ENCODE measurements at places on chromosomes 3 and 15.

DNA sequence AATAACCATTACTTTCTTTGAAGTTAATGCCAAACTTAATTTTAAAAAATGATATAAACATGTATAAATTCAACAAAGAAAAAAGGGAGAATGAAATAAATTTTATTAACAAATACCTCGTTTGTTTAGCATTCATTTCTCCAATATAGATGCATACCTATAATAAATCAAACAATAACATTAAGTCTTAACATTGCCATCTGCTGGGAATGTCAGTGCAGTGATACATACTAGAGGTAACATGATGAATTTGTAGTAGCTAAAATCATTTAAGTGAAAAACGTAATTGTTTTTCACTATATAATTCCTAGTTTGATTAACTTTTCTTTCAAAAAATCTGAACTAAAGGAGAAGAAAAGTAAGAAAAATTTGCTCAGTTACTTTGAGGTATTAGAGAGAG lies 340.2 kb upstream of the CBLB start:
- DNase-seq: no peak

DNA sequence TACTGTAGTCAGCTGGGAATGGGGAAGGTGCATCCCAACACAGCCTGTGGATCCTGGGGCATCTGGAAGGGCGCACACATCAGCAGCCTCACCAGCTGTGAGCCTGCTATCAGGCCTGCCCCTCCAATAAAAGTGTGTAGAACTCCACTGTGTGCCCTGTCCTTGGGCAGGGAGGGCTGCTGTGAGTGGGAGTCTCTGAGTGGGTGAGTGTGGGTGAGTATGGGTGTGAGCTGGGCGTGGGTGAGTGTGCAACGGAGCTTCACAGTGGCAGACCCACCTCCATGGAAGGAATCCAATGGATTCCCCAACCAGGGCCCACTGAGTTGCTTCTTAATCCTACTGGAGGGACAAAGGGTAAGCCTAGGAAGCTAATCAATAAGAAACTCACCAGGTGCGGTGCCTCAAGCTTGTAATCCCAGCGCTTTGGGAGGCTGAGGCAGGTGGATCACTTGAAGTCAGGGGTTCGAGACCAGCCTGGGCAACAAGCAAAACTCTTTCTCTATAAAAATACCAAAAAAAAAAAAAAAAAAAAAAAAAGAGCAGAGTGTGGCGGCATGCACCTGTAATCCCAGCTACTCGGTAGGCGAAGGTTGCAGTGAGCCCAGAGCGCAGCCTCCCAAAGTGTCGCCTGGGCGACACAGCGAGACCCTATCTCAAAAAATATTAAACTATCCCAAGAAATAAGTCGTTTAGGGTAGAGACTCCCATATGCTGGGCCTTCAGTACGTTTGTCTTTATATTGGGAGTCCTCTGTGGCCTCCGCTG lies 555 bp upstream of the RCCD1 start:
- DNase-seq: no peak

DNA sequence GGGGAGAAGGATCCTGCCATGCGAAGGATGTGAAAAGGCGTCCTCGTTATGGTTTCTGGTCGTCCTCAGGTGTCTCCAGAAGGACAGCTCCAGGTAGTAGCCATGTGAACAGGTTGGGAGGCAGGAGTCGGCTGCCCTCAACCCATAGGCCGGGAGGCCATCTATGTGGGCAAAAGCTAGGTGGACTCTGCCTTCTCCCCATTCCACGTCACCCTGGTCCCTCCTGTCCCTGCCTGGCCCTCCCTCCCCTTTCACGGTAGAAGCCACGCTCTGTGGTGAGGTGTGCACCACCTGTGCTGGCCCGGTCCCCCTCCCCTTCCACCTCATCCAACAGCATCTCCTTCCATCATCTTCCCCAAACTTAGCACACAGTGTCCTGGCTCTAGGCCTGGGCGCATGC lies 16.3 kb downstream of the ITIH3 start:
- no peak for DNase-seq

DNA sequence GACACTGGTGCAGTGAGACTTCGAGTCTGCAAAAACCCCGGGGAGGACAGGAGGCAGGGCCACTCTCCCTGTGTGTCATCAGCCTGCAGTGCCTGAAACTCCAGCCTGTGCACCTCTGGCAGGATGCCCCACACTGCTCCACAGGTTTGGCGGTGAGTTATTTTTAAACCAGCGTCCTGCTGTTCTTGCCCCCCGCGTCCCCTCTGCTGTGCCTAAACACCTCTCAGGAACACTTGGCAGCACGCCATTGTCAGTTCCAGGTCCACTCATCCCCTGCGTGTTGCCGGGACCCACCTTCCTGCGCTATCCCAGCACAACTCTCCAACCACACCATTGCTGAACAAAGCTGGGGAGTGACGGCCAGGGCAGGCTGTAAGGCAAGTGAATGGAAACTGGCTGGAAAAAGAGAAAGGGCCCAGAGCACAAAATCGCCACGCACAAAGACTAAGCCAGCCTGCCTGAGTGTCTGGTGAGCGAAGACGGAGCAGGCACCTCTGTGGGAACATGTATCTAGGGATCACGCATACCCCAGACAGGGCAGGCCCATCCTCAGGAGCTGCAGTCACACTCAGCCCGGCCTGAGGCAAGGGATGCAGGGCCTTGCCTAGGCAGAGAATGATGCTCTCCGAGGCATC lies 3.1 kb upstream of the PLA2G4F start:
- no peak for DNase-seq

- no peak for DNase-seq
These were observed 156.8 kb upstream of the ICE2 start for GRCh38 chr15:60635507-60636352.

- no peak for DNase-seq
These were observed 292.3 kb upstream of the STT3B start for GRCh38 chr3:31240466-31240865.

GRCh38 chr3:169760479-169760878 lies 4.4 kb downstream of the TERC start:
- DNase-seq: no peak

GRCh38 chr3:61422945-61423673 lies 138.3 kb upstream of the PTPRG start:
- no peak for DNase-seq

DNA sequence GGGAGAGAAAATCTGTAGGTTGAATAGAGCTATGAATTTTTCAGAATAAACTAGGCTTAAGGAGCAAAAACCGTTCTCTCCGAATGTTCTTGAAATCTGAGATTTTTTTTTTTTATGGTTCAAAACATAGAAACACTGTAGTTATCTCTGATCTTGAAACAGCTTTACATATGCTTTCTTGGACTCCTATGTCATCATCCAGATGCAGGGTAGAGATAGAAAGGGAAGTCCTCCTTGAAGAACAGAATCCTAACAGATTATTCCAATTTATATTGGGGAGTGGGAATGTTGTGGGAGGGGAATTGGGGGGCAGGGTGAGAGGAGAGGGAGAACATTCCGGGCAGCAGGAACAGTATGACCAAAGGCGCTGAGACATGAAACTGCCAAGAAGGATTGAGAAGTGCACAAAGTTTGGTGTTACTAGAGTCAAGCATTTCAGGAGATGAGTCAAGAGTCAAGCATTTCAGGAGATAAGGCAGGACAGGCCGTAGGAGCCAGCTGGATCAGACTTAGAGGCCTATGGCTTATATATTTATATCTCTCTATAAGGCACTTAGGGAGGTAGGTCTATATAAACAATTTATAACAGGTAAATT lies 21.9 kb upstream of the ST3GAL6 start:
- DNase-seq: no peak

DNA sequence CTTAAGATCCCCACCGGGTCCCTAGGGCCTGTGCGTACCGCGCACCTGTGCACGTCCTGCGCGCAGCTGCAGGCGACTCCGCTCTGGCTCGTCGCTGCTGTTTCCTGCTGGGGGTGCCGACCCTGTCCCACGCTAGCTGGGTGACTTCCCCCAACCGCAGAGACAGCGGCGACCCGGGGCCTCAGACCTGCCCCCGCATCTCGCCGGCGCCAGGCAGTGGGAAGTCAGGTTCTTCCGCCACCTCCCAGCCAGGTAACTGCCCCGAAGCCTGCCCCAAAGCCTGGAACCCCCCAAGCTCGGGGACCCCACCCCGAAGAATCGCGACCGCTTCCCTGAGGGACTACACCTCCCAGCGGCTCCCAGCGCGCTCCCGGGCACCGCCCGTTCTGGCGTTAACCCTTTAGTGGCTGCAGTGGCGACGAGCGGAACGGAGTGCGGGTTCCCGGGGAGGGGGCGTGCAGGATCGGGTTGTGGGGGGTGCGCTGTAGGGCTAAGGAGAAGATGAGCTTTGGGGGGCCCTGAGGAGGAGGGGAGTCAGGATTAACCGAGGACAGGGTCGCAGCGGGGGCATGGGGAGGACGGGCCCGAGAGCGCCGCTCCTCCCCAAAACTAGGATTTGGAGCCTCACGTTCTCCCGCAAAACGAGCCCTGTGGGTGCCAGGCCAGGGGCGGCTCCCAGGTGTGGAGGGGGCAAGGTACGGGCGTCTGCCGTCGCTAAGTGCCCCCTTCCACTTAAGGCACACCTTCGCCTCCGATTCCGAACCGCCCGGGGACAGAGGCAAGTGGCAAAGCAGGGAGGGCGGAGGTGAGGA lies 589 bp downstream of the NEIL1 start:
- peak; percentile 69 for DNase-seq

DNA sequence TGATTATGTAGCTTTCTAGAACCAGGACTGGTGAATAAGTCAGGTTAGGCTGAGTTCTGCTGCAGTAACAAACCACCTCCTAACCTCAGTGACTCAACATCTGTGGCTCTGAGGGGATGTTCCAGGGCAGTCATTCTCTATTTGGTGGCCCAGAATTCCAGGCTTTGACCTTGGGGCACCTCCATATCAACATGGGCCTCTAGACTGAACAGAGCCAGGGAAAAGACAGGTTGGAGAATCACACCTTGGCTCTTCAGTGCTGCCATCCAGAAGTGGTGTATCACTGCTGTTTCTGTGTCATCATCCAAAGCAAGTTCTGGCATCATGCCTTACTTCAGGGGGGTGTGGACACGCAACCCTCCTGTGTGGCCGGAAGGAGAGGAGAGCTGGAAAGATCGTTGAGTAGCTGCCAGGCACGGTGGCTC lies 15.3 kb downstream of the ZBTB47 start:
- no peak for DNase-seq

GRCh38 chr3:79019137-79019923 lies 748.5 kb downstream of the ROBO1 start:
- DNase-seq: no peak

GRCh38 chr15:65828585-65828984 lies 36.5 kb upstream of the DENND4A start:
- no peak for DNase-seq

GRCh38 chr15:62672268-62672667 lies 370.3 kb upstream of the TPM1 start:
- no peak for DNase-seq

GRCh38 chr3:127831723-127832172 lies 9.4 kb upstream of the MGLL start:
- peak; percentile 32 for DNase-seq

- peak; percentile 51 for DNase-seq
These were observed 185.1 kb downstream of the GOLGA6L6 start for GRCh38 chr15:20356444-20356910.

DNA sequence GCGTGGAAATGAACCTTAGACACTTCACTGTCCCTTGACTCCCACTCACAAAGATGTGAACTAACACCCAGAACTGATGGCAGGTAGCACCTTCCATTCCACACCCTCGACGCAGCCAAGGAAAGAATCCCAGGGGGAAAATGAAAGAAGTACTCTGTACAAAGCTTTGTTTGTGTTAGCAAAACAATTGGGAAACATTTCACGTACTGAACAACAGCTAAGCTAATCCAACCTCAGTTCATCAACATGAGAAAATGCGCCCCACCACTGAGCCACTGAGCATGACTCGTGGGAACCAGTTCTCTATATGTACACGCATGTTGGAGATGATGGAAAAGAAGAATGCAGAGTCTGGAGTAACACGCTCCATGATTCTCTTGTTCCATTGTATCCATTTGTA lies 32.0 kb downstream of the CORO2B start:
- DNase-seq: no peak

GRCh38 chr15:88740356-88740755 lies 62.9 kb upstream of the ACAN start:
- DNase-seq: no peak

- DNase-seq: no peak
These were observed 38.8 kb downstream of the SPG21 start for GRCh38 chr15:64950888-64951287.

GRCh38 chr3:133943639-133944141 lies 48.0 kb upstream of the RAB6B start:
- DNase-seq: no peak

All from activated B cell treated with CpG ODN at 0.5 μM for 24 hours (primary cell).